ENCODE measurements at places on chromosomes 5 and 9. TPM values are rescaled to one million over a fixed set of nuclear protein-coding genes. Genes with fewer than 3 reads are reported as not detected.

FYB1 gene
- 4.9 TPM for total RNA-seq

- peaks cover 11% of the 10 kb centered on the region for H3K27me3 ChIP-seq
- H3K27ac ChIP-seq: no peak overlapping the region
- DNase-seq: no peak
- H3K4me1 ChIP-seq: peaks cover 6% of the 10 kb centered on the region
Measured at GRCh38 chr9:116795821-116796220, 108.7 kb downstream of the TRIM32 start.

GRCh38 chr9:114592356-114592755 is 4.8 kb downstream of the ATP6V1G1 start:
- H3K27ac ChIP-seq: peak overlapping the region; percentile 62
- H3K27me3 ChIP-seq: no peaks in the 10 kb centered on the region
- H3K36me3 ChIP-seq: peaks cover 48% of the 10 kb centered on the region
- peak overlapping the region; percentile 12 for H3K4me3 ChIP-seq

DNA sequence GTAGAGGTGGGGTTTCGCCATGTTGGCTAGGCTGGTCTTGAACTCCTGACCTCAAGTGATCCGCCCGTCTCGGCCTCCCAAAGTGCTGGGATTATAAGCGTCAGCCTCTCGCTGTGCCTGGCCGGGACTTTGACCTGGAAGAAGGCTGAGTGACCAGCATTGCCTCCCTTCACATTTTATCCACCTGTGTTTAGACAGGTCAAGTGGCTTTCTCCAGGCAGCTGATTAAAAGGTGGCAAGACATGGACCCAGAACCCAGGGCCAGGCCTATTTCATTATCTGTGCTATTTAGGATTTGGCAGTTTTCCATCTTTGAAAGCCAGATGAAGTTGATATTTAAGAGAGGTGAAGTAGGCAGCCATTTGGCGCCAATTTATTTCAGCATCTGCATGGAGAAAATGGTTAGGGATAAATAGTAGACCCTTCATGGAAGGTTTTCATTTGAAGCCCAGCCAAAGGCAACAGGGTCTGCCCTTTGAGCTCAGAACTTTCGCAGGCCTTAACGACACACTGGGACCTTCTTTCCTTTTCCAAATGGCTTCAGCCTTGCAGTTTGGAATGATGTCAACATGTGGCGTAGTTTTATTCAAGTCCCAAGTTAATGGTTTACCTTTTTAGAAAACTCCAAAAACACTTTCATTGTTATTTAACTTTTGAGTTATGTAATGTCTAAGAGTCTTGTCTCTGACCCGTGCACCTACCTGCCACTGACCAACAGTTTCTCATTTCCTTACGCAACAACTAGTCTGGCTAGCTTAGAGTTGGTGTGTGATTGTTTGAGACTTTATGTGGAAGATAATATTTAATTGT is 8.4 kb downstream of the DAPK1 start:
- peaks cover 7% of the 10 kb centered on the region for H3K4me1 ChIP-seq
- no peak for DNase-seq
- H3K27me3 ChIP-seq: no peaks in the 10 kb centered on the region
- no peaks in the 10 kb centered on the region for H3K36me3 ChIP-seq

DNA sequence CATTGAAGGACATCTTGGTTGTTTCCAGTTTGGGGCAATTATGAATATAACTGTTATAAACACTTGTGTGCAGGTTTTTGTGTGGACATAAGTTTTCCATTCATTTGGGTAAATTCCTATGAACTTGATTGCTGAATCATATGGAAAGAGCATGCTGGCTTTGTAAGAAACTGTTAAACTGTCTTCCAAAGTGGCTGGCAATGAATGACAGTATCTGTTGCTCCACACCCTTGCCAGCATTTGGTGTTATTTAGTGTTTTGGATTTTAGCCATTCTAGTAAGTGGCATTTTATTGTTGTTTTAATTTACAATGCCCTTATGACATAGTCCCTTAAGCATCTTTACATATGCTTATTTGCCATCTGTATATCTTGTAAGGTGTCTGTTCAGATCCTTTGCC is 29.8 kb upstream of the UGT3A2 start:
- H3K4me3 ChIP-seq: no peak overlapping the region
- no peaks in the 10 kb centered on the region for H3K4me1 ChIP-seq
- no peak overlapping the region for H3K27ac ChIP-seq
- no peaks in the 10 kb centered on the region for H3K36me3 ChIP-seq

DNA sequence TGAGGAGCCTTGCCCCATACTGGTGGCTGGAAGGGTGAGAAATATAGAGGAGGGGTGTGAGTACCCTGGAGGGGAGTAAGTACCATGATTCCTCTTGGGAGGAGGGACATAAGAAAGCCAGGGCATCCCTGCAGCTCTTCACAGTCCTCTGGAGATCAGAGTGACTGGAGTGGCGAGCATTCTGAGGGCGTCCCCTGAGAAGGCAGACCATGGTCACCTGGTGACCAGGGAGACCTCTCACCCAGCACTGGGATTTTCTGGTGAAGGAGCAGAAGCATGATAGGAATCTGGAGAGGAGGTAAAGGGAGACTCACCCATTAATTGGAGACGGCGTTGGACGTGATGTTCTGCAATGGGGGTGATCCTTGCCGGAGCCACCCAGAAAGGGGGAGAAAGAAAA is 27.7 kb upstream of the GPX3 start:
- H3K36me3 ChIP-seq: no peaks in the 10 kb centered on the region
- peaks cover 11% of the 10 kb centered on the region for H3K4me1 ChIP-seq
- H3K27me3 ChIP-seq: no peaks in the 10 kb centered on the region
- no peak for DNase-seq
- no peak overlapping the region for H3K4me3 ChIP-seq

Measured in left ventricle myocardium inferior (tissue), 1 donor.